ENCODE measurements at places on chromosomes 11 and 22. TPM values are rescaled to one million over a fixed set of nuclear protein-coding genes. Genes with fewer than 3 reads are reported as not detected.

The CYP2R1 gene
- 13.9 TPM for total RNA-seq

The C11orf16 gene
- not detected for total RNA-seq

DNA sequence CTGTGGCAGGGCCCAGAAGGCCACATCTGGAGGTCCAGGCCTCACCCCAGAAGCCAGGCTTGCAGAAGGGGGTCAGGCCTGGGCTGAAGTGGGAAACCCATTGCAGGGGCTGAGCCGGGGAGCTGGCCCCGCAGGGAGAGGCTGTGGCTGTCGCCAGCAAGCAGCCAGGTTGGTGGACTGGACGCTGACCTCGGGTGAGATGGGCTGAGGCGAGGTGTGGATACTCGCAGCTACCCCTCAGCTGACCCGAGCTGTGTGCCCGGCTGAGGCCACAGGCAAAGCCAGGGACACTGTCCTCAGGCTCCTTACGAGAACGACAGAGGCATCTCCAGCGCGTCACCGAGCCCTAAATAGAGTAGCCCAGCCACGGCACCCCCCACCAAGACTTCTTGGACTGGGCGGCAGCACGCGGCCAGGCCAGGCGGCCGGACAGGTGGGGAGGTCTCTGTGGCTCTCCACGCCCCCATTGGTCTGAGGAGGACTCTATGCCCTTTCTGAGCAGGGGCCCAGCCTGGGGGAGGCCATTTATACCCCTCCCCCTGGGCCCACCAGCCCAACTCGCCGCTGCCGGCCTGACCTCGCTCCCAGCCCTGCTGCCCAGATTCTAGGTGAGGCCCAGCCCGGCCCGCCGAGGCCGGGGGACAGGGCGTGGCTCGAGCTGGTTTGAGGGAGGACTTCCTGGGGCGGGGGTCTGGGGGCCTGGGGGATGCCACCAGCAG, at the start of gene TNNI2:
Gene TNNI2 (plus strand): TSS at position 556 of the 719 bp plus-strand sequence. CDS start 716 bp downstream, outside the sequence.
- DNase-seq: no peak

- DNase-seq: peak; percentile 74
These were observed 11.8 kb downstream of the TIGD3 start for GRCh38 chr11:65366340-65366773.

- peak; percentile 18 for DNase-seq
These were observed 455.9 kb upstream of the CNTN5 start for GRCh38 chr11:98564881-98565280.

DNA sequence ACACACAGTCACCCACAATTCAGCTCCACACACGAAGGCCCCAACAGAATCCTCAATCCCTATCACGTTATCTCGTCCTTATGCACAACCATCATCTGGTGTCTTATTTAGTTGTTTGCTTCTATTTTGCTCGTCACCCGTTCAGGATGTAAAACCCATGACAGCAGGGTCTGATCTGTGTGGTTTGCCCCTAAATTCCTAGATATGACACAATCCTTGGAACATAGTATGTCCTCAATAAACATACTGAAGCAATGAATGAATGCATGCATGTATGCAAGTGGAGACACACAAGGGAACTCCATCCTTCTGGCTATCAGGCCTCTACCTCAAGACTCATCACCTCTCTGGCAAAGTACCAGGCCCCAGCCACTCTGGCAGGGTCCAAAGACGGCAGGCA, 20.2 kb downstream of the STARD10 start:
- DNase-seq: peak; percentile 39

DNA sequence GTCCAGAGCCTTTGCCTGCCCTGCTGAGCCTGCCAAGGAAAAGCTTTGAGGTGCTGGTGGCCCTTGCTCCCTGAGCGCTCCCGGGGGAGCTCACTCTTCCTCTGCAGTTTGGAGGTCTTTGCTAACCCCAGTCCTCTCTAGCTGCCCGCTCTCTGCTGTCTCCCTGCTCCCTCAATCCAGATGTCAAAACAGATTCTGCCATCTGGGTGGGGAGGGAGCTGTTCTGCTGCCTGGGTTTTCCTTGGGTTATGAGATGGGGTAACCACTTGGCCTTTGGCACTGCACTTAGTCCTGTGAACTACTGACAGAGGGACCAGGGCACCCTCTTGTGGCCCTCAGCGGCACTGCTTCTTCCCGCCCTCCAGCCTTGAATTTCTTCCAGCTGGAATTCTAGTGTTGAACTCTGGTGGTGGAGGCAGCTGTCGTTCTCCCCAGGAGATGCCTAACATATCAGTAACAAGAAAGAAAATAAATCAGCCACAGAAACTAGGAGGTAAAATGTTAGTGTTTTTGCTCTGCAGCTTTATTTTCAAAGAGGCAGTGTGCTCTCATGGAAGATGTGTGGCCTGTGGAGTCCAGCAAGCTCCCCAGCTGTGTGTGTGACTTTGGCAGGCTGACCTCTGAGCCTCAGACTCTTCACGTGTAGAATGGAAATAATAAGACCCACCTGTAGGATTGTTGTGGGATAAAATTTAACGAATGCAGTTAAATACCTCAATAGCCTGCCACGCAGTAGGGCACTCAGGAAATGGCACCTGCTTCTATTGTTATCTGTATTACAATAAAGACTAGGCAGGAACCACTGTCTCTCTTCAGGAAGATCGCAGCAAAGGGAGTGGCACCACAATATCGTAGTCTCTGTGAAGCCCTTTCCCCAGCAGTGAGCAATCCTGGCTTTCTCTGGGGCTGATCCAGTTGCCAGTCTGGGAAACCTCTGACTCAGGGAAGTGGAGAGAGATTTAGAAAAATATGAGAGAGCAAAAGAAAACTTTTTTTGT, 23.4 kb downstream of the ARFGAP2 start:
- peak; percentile 49 for DNase-seq

- no peak for DNase-seq
These were observed 437.0 kb downstream of the TBC1D22A start for GRCh38 chr22:47199261-47199978.

DNA sequence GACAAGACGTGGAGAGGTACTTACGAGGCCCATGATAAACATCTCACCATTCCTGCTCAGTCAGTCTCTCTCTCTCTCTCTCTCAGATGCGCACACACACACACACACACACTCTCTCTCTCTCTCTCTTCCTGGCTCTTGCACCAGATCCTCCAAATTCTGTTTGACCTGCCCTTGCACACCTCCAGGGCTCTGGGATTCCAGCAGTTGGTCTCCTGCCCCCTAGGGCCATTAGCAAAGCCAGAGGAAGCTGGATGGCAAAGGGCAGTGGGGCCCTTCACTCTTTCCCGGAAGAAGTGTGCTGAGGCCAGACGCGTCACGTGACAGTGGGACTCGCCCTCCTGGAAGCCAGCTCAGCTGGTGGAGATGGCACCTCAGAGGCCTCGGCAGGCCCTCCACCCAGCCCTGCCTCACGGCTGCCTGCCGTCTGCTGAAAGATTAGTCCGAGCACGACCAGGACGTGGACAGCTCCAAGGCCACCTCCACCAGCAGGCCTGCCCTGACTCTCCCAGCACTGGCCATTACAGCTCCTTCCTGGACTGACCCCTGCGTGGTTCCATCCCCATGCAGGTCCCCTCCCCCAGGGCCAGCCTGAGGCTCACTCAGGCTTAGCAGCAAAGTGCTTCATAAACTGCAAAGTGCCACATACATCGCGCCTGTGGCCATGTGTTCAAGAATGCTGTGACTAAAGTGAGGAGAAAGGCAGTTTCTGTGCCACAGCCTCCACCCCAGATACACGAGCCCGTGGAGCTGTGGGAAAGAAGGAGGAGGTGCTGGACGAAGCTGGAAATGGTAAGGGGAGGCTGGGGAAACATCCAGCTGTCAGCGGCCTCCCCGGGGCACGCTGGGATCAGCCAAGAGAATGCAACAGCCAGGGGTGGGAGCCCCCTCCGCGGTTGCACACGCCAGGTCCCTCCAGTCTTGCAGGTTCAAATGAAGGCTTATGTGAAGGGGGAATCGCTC, 3.7 kb downstream of the PDGFB start:
- DNase-seq: no peak

- peak; percentile 60 for DNase-seq
These were observed 350.1 kb upstream of the C11orf87 start for GRCh38 chr11:109071712-109072524.

The SYT12 gene
- 0.26 TPM for total RNA-seq

GRCh38 chr11:68181719-68182451, 31.2 kb downstream of the KMT5B start:
- peak; percentile 7 for DNase-seq

DNA sequence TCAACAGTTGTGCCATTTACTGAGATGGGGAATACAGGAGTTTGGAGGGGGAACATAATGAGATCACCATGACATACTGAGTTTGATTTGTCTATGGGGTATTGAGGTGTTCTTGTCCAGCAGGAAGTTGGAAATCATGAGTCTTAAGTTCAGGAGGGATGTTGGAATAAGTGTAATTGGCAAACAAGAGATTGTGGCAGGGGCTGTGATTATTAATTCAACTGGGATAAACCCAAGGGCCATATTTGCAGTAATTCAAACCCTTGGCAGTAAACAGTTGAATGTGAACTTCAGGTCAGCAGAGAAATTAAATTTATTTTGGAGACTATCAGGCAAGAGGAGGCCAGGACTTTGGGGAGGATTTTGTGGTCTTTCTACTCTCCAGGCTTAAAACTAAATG, 33.4 kb downstream of the ADM start:
- DNase-seq: no peak

The VWCE gene
- 1.7 TPM for total RNA-seq

- DNase-seq: no peak
These were observed 4.0 kb downstream of the GUCD1 start for GRCh38 chr22:24550902-24551435.

- no peak for DNase-seq
These were observed 43.1 kb upstream of the CEP295 start for GRCh38 chr11:93618371-93618770.

DNA sequence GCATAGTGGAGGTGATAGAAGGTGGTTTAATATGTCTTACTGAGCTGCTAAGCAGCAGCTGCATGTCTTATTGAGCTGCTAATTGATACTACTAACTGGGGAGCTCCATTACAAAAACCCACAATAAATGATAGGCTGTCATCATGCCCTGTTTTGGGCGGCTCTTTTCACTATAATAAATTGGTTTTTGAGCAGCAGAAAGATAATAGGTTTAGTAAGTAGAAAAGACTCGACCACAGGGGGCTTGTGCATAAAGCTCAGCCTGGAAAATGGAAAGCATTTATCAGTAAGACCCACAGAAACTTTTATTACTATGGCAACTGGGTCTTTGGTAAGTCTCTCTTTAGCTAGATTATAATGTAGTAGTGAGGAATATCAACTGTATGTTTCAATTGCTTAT, 117.6 kb downstream of the LDLRAD3 start:
- no peak for DNase-seq

- DNase-seq: no peak
These were observed 56.4 kb downstream of the SWAP70 start for GRCh38 chr11:9720290-9720630.

DNA sequence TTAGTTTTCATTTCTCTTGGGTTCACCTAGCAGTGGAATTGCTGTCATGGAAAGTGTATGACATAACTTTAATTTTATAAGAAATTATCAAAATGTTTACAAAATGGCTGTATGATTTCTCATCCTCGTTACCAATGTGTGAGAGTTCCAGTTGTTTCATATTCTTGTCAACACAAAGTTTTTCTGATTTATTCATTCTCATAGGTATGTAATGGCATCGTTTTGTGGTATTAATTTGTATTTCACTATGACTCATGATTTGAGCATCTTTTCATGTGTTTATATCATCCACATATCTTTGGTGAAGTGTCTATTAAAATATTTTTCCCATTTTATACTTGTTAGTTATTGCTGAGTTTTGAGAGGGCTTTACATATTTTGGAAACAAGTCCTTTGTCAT, 5.5 kb downstream of the FAM111B start:
- DNase-seq: peak; percentile 11

- no peak for DNase-seq
These were observed 17.0 kb downstream of the PIM3 start for GRCh38 chr22:49977578-49977977.

DNA sequence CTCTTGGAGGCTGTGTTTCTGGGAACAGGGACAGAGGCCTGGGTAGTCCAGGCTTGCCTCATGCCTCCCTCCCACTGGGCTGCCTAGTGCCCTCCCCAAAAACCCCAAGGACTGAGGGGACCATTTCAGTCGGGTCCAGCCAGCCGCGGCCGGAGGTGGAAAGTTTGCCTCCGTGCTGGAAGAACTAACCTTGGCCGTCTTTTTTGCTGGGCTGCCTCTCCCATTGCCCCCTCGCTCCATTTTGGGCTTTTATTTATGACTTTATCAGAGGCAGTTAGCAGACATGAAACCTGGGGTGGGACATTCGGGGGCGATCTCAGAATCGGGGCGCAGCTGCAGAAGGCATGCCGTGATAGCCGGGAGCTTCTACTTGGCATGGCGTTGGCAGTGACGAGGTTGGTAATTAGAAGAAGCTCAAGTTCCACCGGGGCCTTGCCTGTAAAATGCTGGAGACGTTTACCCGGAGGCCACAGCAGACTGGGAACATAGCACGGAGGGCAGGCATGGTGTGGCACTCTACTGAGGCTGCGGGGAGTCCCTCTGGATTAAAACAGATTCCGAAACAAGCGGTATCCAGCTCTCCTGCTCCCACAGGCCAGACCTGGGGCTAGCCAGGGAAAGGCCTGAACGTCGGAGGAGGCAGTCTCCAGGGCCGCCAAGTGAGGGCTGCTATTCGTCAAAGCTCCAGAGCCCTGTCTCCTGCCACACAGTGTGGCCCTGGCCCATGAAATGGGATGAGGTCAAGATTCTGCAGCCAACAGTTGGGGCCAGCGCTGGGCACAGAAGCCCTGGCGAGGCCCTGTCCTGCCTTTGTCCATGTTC, 76.4 kb upstream of the PPARA start:
- no peak for DNase-seq

DNA sequence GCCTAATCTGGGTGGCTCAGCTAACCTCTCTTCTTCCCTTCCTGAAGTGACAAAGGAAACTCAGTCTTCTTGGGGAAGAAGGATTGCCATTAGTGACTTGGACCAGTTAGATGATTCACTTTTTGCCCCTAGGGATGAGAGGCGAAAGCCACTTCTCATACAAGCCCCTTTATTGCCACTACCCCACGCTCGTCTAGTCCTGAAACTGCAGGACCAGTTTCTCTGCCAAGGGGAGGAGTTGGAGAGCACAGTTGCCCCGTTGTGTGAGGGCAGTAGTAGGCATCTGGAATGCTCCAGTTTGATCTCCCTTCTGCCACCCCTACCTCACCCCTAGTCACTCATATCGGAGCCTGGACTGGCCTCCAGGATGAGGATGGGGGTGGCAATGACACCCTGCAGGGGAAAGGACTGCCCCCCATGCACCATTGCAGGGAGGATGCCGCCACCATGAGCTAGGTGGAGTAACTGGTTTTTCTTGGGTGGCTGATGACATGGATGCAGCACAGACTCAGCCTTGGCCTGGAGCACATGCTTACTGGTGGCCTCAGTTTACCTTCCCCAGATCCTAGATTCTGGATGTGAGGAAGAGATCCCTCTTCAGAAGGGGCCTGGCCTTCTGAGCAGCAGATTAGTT, 14.2 kb upstream of the UVRAG start:
- no peak for DNase-seq

- no peak for DNase-seq
These were observed 9.8 kb upstream of the CECR2 start for GRCh38 chr22:17359501-17359900.

GRCh38 chr11:134358856-134359490, 27.2 kb downstream of the GLB1L2 start:
- no peak for DNase-seq

The NPAS4 gene
- not detected for total RNA-seq

DNA sequence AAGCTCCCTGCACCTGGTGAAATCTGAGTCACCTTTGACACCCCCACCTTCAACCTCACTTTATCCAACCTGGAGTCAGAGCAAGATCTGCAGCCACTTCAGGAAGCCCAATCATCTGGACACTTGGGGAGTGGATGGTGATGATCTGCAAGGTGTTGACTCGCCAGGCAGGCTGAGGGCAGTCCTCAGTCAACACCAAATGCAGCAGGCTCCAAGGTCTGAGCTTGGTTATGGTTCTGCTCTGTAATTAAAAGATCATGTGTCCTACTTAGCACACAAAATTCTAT, 446.9 kb downstream of the BRD1 start:
- DNase-seq: no peak

The CRYAB gene
- 51.2 TPM for total RNA-seq

Data from fibroblast of lung (primary cell).